MCF 10A (cell line): ENCODE measurements at places on chromosomes 7 and 10. TPM values are rescaled to one million over a fixed set of nuclear protein-coding genes. Genes with fewer than 3 reads are reported as not detected.

Gene C10orf143
- 2.9 and 4.9 TPM in 2 replicates for total RNA-seq

Gene PROSER2
- total RNA-seq, result 29.2 and 58.0 TPM in 2 replicates

Gene TASOR2
- total RNA-seq, result 93.4 and 123 TPM in 2 replicates

Gene C7orf33
- not detected in 2 replicates for total RNA-seq

Gene SUPV3L1
- total RNA-seq, result 65.1 and 73.6 TPM in 2 replicates

Gene STK31
- total RNA-seq, result not detected in 2 replicates
